ENCODE measurements at places on chromosomes 3 and 15.

DNA sequence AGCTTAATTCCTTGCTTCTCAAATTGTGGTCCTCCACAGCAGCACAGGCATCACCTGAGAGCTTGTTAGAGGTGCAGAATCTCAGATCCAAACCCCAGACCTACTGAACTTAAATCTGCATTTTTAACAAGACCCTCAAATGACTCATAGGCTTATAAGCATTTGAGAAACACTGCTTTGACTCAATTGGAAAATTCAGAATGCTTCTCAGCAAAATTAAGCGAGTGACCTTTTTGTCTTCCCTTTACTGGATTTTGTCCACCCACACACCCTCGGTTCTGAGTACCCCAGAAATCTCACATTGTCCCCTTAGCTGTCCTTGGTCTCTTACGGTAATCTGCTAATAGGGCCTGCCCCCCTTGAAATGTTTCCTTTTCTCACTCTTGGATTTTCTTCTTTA is 17.9 kb downstream of the CD80 start:
- no peak for DNase-seq

- DNase-seq, result peak; percentile 28
Observed at GRCh38 chr3:130895690-130896488, 2.0 kb downstream of the ATP2C1 start.

- DNase-seq, result no peak
Observed at GRCh38 chr3:99473321-99473751, 165.1 kb upstream of the COL8A1 start.

DNA sequence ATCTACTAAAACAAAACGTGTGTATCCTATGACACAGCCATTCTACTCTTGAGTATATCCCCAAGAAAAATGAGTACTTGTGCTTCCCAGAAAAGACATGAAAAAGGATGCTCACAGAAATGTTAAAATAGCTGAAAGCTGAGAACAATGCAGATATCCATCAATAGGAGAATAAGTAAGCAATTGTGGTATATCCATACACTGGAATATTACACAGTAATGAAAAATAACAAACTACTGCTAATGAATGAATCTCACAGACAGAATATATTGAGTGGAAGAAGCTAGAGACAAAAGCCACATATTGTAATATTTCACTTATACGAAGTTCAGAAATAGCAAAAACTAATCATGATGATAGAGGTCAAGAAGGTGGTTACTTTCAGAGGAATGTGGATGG is 83.8 kb upstream of the CTDSPL start:
- DNase-seq, result no peak

GRCh38 chr15:85444122-85444745 is 63.8 kb downstream of the AKAP13 start:
- no peak for DNase-seq

DNA sequence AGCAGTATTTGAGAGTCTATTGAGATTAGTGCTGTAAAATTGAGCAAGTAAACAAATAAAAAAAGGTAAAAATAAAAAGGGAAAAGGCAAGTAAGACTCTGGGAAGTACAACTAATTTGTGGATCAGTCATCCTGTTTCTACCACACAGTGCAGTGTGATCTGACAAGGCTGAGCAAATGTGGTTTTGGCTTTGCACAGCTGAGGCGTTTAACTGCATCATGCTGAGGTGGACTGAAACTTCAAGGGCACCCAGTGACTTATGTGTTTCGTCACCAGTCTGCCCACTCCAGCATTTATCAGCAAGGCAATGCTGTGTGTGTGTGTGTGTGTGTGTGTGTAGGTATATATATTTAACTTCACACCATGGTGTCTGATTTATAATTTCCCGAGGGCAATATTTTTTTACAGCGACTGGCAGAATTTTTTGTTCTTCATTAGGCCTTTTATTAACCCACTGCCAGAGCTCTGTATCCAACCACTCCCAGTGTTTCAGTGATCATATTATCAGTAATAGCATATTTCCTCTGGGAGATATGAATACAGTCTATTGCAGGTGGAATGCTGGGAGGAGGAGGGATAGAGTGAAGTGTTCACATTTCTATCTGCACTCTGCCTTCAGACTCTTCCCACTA is 131.5 kb upstream of the SATB1 start:
- DNase-seq, result peak; percentile 56
